ENCODE measurements at places on chromosomes 7 and 10. TPM values are rescaled to one million over a fixed set of nuclear protein-coding genes. Genes with fewer than 3 reads are reported as not detected.

- DNase-seq = no peak
Observed at GRCh38 chr7:127536741-127537140, 48.7 kb downstream of the GCC1 start.

DNA sequence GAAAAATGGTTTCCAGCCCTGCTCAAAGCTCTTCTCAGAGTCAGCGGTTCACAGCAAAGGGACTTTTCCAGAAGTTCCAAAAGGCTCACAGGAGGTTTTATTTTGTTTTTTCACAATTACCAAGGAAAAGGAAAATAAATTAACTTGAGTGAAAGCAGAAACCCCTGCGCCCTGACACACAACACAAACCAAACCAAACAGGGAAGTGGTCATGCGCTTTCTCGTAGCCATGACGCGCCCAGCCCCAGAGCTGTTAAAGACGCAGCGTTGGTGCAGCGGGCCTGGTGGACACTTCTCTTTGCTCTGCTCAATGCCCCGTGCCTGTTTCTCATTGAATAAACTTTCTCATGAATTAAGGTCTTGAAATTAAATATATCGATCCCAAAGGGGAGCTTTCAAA is 134.4 kb upstream of the LYZL2 start:
- no peak for DNase-seq

- DNase-seq = no peak
Observed at GRCh38 chr10:113153493-113154102, 203.6 kb downstream of the TCF7L2 start.

DNA sequence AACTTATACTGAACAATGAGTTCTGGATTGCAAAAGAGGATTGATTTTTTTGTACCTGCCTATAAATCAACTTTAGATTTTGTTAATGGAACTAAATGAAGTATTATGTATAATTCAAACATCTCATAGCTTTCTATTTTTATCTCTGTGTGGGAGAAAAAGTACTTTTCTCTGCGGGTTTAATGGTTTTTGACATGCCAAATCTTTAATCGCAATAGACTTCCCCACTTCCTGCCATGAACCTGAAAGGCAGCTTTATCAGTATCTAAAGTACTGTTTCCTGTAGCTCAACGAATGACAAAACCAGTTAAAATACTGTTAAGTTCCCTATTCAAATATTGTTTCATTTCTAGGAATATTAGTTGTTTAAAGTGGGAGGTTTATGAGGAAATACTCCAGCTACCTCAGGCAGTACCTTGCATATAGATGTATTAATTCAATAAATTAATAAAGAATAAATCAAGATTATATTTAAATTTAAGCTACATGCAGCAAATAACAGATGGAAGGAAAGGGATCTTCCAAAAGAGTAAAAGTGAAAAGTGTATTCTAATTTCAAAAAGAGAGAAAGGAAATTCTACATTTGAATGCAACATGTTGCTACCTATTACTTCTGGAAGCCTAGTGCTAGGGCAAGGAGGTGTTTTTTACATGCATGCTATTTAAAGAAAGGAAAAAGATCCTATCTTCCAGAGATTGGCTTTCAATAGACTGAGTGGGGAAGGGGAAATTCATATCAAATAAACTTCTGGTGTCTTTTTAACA is 75.9 kb downstream of the SVOPL start:
- DNase-seq = no peak

- DNase-seq = no peak
Observed at GRCh38 chr10:75460059-75460458, 28.6 kb downstream of the LRMDA start.

DNA sequence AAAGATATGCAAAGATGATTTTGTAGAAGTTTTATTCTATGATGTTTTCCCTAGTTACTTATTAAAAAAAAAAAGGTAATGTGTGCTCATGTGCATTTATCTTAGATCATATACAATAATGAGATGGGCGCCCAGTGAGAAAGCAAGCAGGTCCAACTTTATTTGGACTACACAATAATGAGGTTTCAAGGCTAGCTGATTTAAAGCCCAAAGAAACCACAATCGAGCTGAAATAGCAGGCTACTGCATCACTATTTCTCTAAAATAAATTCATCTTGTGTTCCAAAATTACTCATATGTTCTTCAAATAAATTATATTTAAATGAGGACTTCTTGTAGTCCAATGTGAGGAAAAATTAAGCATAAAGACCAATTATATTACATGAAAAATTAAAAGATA is 110.1 kb downstream of the JMJD1C start:
- no peak for DNase-seq

- no peak for DNase-seq
Observed at GRCh38 chr10:15658069-15658702, 61.5 kb downstream of the ITGA8 start.

DNA sequence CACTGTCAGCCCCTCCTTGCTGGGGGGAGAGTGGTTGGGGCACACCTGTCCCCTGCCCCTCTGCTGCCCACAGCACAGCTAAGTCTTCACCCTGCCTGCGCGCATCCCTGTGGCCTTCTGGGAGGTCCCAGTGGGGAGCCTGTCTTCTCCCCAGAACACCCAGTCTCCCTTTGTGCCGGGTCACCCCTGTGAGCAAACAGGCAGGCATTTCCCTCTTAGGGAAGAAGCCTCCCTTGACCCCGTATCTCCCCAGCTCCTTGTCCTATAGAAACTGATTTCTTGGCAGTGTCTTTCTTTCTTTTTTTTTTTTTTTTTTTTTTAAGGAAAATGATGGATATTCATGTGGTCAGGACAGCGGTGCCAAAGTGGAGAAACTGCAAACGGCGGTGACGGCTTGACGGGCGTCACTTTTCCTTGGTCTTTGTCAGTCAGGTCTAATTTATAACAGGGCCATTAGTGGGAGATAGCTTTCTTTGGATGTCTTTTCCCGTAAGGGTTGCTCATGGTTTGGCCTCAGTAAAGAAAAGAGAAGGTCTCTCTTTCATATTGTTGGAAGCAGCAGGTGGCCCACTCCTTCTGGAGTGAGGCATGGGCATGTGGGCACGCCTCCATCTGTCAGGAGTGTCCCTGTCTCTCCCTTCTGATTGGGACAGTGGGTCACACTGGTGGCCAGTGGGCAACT is 115.3 kb downstream of the NKX6-2 start:
- DNase-seq = no peak

DNA sequence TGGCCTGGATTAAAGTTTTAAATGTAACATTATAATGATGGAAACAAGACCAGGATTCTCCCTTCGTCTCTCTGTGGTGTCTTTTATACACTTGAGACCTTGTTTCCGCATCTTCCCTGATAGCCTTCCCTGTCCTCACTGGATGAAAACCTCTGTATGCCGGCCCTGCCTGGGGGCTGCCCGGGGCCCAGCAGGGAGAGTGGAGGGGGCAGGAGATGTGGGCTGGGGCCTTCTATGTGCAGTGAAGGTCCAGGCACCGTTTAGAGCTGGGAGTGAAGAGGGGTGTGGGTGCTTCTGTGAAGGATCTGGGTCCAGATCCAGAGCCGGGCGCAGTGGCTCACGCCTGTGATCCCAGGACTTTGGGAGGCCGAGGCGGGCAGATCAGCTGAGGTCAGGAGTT is 50.7 kb downstream of the UNCX start:
- no peak for DNase-seq

DNA sequence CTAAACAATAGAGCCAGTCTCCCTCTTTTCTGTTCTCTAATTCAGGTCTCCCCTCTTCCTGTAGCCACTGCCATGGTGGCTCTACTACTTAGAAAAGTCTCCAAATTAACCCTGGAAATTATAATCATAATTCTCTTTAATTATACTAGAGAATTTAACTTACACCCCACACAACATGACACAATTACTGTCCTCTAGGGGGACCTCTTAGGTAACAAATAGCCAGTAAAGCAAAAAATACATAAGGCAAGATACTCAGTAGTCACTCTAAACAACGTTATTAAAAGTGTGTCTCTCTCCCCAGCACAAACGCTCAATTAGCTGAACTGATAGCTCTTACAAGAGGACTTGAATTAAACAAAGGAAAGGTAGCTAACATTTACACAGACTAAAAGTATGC is 44.3 kb upstream of the ZNF107 start:
- no peak for DNase-seq

- DNase-seq = no peak
Observed at GRCh38 chr10:58919927-58920654, 256.4 kb upstream of the PHYHIPL start.

DNA sequence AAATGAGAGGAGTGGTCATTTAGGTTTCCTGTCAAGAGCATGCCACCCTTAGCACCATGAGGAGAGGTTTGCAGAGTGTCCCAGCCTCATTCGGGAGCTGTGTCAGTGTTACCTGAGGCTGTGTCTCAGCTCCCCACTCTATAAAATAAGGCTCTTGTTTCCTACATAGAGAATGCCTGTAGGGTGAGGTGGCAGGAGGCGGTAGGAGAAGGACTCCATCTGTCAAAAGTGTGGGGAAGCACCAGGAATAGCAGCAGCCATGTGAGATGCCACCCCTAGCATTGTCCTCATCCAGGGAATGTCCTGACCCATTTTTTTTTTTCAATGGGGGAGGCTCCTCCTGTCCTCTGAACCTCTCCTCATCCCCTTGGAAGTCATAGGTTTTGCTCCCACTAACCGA is 451.2 kb downstream of the PLXNA4 start:
- DNase-seq = no peak

DNA sequence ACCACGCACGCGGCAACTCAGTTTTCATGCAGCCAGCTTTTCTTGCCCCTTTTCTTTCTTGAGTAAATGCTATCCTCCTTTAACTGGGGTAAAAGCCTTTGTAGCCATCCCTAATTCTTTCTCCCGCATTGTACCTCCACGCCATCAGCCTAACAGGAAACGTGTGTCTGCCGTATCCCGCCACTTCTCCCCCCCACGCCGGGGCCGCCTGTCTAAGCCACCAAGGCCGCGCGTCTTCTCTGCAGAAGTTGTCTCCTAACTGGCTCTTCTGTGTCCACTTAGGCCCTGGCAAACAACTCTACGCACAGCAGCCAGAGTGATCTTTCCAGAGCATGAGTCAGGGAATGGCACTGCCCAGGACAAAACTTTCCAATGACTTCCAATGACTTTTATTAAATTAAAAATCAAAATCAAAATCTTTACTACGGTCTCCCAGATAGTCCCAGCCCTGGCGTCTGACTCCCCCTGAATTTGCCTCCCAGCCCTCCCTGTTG is 74.6 kb downstream of the XRCC2 start:
- no peak for DNase-seq

Gene HABP2
- total RNA-seq = 0.19 TPM

Gene OR13A1
- not detected for total RNA-seq

Gene CUBN
- total RNA-seq = 6.1 TPM

Gene PLXNA4
- 1.5 TPM for total RNA-seq

Gene SPDYE2B
- not detected for total RNA-seq

Gene HYAL4
- total RNA-seq = not detected

Gene MSS51
- 1.5 TPM for total RNA-seq

Gene STOX1
- total RNA-seq = 0.34 TPM

Gene TAS2R3
- total RNA-seq = 0.74 TPM

Measured in dermis blood vessel endothelial cell (primary cell).